Effector memory CD8-positive, alpha-beta T cell (primary cell): ENCODE measurements at places on chromosomes 1 and 21.
A peak's percentile ranks its signal among the peaks of the same experiment; 100 is the strongest.

DNA sequence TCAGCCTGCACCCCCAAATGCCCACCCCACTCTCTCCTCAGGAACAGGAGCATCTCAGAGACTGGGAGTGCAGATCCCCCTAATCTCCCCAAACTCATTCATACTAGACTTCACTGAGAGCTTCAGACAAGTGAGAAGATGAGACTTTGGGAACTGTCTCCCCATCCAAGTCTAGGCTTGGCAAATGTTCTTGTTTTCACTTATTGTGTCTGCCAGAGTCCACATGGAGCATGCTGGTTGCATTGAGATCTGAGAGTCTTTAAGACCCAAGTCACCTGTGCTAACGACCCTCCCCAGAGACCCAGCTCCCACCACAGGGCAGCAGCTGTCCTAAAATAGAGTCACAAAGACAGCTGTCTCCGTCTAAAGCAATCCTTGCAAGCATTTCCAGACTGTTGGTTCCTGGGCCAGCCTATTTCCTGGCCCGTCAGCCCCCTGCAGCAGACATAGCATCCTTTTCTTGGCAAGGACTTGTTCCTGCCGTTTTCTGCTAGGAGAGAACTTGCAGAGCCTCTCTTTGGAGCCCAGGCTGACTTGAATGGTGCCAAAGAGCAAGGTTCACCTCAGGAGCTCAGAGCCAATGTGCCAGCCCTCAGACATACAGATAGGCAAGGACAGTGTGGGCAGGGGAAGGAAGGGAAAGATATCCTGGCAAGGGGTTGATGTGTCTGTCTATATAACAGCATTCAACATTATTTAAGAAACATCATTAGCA, 1.9 kb upstream of the CNTN2 start:
- DNase-seq, result no peak

DNA sequence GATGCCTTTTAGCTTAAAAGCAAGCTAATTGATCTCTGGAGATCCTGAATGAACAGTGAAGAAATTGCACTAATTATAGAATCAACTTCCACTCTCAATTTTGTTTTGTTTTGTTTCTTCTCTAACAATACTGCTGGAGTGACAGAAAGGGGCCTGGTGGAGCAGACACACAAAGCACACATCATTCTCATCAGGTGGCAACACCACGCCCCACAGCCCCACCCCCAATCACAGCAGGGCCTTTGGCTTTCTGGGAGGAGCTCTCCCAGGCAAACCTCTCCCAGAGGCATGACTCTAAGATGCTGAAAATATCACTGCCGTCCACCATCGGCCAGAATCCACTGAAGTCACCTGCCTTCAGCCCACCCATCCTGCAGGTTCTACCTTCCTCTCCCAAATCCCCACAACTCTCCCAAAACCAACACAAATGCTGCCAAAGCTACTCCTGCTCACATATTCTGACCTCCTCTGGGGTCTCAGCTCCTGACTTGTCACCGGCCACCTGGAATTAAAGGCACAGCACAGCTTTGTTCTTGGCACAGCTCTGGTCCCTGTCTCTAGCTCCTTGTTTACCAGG, 120.7 kb downstream of the GRIK3 start:
- DNase-seq, result no peak

GRCh38 chr1:154607106-154607608, 829 bp downstream of the ADAR start:
- no peak for DNase-seq

GRCh38 chr1:87148661-87149060, 180.0 kb upstream of the LMO4 start:
- no peak for DNase-seq

GRCh38 chr21:31264574-31264973, 79.5 kb downstream of the TIAM1 start:
- no peak for DNase-seq

- DNase-seq, result no peak
These were observed 105.5 kb upstream of the CACYBP start for GRCh38 chr1:174894117-174894762.

DNA sequence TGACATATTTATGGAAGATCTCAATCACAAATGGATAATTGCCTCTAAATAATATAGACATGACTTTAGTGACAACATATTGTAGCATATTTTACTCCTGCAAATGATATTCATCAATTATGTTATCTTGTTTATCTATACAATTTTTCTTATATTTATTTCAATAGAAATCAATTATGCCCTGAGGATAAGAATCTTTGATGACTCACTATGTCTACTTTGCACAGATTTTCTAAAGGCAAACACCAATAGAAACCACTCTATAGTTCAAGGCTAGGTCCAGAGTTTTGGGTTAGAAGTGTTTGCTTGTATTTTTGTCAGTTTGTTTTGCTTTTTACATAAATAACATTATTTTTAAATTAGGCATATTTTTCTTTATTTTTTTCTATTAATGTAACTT, 879.0 kb downstream of the LTN1 start:
- DNase-seq, result no peak

- no peak for DNase-seq
These were observed 59.9 kb downstream of the C1orf198 start for GRCh38 chr1:230808281-230808872.

GRCh38 chr21:38993561-38993960, 187.8 kb downstream of the ETS2 start:
- DNase-seq, result no peak

DNA sequence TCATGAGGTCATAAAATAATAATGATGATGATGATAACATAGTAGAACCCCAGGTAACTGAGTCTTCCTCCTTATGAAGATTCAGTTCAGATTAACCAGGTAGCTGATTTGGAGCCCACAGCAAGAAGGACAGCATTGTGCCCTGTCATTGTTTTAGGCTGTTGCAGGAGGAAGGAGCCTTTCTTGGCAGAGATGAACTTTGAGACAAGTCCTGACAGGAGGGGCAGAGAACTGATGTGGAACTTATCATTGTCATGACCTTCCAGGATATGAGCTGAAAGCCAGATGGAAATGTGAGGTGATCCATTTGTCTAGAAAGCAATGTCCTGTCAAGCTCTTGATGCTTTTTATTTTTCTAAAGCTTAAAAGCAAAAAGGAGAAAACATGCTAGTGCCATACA, 132.6 kb upstream of the COA6 start:
- no peak for DNase-seq

DNA sequence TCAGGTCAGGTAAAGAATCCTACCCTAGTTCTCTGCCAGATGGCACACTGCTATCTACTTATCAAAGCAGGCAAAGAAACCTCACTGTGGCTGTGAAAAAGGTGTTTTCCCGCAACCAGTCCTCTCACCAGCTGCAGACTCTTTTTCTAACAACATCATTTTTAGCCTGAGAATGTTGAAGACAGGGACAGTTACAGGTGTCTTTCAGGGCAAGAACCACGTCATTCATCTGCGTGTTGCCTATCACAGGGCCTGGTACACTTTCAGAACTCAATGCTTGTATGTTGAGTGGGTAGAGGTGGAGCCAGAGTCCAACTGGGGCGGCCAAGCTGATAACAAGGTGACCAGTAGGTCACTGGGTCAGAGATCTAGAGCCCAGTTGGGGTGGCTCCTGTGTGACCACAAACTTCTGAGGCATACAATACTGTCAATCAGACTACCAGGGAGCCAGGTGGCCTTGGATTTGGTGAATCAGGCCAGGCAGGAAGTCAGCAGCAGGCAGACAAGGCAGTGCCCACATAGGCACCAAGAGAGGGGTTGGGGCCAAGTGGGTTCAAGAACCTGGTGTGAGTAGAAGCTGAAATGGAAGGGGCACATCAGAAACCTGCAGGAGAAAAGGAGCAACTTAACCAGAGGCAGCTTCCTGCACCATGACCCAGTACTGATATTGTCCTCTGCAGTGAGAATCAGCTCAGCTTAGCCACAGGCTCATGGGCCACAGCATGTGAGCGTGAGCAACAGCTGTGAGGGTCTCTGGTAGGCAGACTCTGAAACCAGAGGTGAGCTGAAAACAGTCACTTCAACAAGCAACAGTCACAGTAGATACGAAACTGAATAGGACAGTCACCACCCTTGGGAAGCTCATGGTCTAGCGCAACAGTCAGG, 123.6 kb downstream of the DTL start:
- peak; percentile 36 for DNase-seq
